ENCODE measurements at places on chromosomes 5 and 9. TPM values are rescaled to one million over a fixed set of nuclear protein-coding genes. Genes with fewer than 3 reads are reported as not detected.

Gene CDH9
- total RNA-seq, result not detected

Gene SPATA31C1
- not detected for total RNA-seq

GRCh38 chr9:17062497-17062896, 72.3 kb upstream of the CNTLN start:
- no peak for DNase-seq

Gene TRAF1
- 4.2 TPM for total RNA-seq
